ENCODE measurements at places on chromosomes 16 and 17.
A peak's percentile ranks its signal among the peaks of the same experiment; 100 is the strongest.

DNA sequence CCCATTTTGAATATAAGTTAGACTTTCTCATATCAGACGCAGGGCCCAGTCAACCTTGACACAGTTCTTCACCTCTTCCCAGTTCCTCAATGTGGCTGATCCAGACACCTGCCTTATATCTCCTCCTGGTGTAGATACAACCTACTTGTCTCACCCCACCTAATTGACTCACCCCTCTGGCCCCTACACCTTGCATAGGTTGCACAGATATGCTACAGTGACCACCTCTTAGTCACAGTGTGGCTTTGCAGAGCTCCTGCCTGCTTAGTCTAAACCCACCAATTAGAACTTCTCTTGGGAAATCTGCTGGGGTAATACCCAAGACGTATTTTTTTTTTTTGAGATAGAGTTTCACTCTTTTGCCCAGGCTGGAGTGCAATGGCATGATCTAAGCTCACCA is 16.8 kb downstream of the CHP2 start:
- DNase-seq, result no peak

DNA sequence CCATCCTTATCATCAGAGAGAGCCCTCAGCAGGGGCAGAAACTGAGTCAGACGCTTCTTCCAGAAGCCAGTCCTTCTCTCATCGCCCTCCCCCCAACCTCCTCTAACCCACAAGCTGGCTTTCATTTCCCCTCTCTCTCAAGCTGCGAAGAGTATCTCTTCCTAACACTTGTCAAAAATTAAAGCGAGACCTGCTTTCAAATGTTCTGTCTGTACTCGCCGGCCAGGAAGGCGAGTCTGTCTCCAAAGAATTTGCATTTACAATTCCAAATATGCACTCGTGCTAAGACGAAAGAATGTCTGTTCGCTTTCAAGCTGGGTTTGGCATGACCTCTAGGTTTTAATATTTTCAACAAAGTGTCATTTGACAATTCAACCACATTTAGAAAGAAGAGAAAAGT is 140.4 kb downstream of the RGS9 start:
- no peak for DNase-seq

DNA sequence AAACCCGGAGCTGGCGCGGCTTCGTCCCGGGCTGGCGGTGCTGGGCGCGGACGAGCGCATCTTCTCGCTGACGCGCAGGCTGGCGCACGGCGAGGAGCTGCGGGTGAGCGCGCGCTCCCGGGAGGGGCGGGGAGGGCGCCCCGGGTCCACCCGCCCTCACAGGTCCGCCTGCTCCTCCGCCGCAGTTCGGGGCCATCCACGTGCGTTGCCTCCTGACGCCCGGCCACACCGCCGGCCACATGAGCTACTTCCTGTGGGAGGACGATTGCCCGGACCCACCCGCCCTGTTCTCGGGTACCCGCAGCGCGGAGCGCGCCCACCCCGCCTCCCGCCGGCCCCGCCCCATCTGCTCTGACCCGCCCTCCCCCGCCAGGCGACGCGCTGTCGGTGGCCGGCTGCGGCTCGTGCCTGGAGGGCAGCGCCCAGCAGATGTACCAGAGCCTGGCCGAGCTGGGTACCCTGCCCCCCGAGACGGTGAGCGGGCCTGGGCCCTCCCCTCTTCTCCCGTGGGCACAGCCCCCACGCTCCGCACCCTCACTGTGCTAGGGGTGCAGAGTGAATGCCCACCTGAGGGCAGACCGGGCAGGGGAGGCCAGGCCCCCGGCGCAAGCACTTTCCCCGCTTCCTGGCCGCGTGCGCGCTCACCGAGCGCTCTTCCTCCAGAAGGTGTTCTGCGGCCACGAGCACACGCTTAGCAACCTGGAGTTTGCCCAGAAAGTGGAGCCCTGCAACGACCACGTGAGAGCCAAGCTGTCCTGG is 1.4 kb downstream of the HAGHL start:
- peak; percentile 88 for DNase-seq

GRCh38 chr16:10539236-10539635 is 41.2 kb downstream of the EMP2 start:
- no peak for DNase-seq

- DNase-seq, result no peak
These were observed 8.3 kb upstream of the AXIN1 start for GRCh38 chr16:360698-361336.

- DNase-seq, result no peak
These were observed 22.7 kb downstream of the LIG3 start for GRCh38 chr17:35002876-35003551.

DNA sequence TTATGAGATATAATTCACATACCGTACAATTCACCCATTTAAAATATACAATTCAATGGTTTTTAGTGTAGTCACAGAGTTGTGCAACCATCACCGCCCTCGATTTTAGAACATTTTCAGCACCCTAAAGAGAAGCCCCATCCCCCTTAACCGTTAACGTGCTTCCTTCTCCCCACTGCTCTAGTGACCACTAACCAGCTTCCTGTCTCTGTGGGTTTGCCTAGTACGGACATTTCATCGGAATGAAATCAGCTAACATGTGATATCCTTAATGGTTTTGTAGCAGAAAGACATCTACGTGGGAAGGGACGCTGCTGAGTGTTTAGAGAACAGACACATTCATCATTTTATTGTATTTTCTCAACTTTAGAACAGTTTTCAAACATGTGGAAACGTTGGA is 80.8 kb upstream of the HSBP1 start:
- peak; percentile 79 for DNase-seq

GRCh38 chr17:3626831-3627768 is 8.9 kb downstream of the SHPK start:
- no peak for DNase-seq

DNA sequence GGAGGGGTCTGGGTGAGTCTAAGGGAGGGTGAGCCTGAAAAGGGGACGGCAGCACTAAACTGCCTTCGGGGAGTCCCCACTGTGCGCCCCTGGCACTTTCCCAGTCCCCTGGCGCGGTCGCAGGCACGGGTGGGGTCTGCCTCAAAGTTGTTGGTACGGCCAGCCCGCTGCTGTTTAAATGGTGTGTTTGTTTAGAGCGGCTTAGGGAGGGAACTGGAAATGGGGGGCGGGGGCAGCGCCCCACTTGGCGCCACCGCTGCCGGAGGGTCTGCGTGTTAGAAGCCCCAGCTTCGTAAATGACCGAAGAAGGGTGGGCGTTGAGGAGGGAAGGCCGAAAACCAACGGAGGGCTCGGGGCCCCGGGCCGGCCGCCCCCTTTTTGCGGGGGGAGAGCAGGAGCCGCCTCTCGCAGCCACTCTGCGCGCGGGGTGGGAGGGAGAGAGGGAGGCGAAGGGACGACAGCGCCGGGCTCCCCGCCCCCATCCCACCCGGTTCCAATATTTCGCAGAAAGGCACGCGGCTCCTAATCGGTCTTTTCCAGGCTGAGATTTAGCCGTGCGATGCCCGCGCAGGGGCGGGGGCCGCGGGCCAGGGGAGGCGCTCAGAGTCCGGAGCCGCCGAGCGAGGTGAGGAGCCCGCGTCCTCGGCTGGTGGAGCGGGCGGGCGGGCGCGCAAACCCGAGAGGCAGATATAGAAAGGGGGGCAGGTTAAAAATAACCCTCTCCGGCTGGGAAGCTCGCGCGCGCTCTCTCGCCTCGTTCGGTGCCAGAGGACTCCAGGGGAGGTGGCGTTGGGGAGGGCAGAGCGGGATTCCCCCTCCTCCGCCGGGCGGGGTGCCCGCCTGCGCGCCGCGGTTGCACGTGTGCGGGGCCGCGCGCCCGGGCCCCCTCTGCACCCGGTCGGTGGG is 54.9 kb downstream of the SREBF1 start:
- no peak for DNase-seq
